ENCODE measurements at places on chromosomes 7 and 10.
A peak's percentile ranks its signal among the peaks of the same experiment; 100 is the strongest.

GRCh38 chr7:135943134-135943879, 33.9 kb downstream of the MTPN start:
- DNase-seq = no peak

DNA sequence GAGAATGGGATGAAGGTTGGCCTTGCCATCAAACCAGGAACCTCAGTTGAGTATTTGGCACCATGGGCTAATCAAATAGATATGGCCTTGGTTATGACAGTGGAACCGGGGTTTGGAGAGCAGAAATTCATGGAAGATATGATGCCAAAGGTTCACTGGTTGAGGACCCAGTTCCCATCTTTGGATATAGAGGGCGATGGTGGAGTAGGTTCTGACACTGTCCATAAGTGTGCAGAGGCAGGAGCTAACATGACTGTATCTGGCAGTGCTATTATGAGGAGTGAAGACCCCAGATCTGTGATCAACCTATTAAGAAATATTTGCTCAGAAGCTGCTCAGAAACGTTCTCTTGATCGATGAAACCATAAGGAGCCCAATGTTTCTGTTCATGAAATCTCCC, 637 bp downstream of the RPEL1 start:
- no peak for DNase-seq

DNA sequence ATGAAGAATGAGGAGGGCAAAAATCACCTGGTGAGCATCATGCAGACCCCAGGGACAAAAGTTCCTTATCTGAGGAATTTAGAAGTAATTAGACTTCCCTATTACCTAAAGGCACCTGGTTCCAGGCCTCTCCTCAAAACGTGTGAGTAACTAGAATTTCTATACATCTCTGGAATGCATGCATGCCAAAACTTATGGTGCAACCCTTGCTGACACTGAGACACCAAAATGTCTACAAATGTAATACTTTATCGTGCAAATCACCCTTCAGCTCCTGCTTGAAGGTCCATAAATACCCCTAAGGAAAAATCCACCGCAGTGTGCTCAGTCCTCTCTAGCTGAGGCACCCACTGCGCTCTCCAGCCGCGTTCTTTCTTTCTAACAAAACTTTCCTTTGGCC, 84.2 kb downstream of the PAXIP1 start:
- no peak for DNase-seq

GRCh38 chr10:131202990-131203389, 108.5 kb downstream of the TCERG1L start:
- DNase-seq = no peak

- no peak for DNase-seq
These were observed 8.2 kb upstream of the RET start for GRCh38 chr10:43068471-43069210.

- DNase-seq = no peak
These were observed 927 bp upstream of the MKX start for GRCh38 chr10:27746397-27747095.

GRCh38 chr7:471866-472639, 47.6 kb downstream of the PDGFA start:
- DNase-seq = no peak

- DNase-seq = no peak
These were observed 10.1 kb upstream of the PON1 start for GRCh38 chr7:95334447-95334846.

DNA sequence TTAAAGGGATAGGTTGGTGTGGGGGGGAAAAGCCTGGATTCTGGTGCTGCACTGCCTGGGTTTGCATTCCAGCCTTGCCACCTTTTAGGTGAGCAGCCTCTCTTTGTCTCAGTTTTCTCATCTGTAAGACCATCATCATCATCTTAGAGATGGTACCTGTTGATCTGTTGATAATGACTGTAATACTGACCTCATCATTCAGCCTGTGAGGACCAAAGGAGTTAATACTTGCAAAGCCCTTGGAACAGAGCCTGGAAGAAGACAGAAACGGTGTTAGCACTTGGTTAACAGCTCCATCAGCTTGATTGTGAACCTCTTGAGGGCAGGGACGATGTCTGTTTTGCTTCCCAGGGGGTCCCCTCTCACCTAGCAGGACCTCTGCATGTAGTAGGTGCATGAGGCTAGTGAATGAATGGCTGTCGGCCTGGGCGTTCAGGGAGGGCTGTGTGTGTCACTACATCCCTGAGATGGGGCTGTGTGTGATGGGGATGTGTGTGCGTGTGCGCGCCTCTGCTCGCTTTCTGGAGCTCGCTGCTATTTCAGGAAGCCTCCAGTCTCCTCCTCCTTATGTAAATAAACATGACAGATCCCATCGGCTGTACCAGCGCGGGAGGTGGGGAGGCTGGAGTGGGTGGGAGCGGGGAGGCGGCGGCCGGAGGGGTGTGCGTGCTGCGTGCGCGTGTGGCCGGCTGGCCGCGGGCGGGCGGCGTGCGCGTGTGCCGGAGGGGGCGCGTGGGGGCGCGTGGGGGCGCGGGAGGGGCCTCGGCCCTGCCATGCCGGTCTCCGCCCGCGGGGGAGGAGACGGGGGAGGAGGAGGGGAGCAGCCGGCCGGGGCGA, 61.2 kb downstream of the NEURL1 start:
- peak; percentile 49 for DNase-seq

- no peak for DNase-seq
These were observed 21.5 kb downstream of the CHST3 start for GRCh38 chr10:71985542-71986250.

GRCh38 chr10:13908475-13908874, 321.7 kb downstream of the PRPF18 start:
- DNase-seq = no peak

DNA sequence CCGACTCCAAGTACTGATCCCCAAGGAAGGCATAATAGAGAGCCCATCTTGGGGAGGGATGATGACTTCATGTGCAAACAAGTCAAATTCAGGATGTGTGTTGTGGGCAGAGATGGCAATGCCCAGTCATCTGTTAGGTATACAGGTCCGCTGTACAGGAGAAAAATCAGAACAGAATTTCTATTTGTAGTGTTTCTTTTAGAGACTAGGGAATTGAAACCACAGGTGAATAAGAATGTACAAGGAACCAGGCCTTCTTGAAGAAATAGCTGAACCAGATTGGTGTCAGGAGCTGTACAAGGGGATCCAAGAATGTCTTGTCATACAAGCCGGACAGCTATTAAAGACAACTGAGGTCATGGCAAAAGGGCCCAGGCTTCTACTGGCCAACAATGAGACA, 147.9 kb downstream of the PFKFB3 start:
- no peak for DNase-seq

DNA sequence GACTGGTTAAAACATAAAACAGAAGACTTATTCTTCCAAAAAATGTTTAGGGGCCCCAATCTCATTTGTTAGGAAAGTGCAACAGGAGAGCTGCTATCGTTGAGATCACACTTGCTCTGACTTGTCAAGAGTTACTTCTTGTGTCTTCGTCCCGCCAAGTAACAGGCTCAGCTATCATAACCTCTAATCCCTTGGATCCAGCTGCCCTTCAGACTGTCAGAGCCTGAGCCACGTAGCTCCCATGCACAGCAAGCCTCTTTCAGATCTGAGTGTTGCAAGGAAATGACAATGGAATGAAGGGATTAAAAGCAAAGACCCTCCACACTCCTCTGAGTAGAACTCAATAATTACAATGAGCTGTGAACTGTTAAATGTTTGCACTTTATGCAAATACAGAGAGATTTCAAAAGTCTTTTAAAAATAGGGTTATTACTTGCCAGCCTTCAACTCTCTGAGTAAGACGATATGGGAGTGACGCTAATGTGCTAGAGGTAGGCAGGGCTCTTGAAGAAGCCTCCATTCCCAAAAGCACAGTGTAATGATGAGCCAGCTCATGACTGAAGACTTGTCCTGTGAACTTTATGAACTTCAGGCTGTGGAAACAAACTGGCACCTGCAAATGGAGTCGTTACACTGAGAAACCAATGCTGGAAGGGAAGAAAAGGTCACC, 28.4 kb upstream of the CDK13 start:
- no peak for DNase-seq

- no peak for DNase-seq
These were observed 58.5 kb upstream of the DNAJB6 start for GRCh38 chr7:157278167-157278790.

- DNase-seq = no peak
These were observed 191.4 kb downstream of the EBF3 start for GRCh38 chr10:129772468-129773358.

DNA sequence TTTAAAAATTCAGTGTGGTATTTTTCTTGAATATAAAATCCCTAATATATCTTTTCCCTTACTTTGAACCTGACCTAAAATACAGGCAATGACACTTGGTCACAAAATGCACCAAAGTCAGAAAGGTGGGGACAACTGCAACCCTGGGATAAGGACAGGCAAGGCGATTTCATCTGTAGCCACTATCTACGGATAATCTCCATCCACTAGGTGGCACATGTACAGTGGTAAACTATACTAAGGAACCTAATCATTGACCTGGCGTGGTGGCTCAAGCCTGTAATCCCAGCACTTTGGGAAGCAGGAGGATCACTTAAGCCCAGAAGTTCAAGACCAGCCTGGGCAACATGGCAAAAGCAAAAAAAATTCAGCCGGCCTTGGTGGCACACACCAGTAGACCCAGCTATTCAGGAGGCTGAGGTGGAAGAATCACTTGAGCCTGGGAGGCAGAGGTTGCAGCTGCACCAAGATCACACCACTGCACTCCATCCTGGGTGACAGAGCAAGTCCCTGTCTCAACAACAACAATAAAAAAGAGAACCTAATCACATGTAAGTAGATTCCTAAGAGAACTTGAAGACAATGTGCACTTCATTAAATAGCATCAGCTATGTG, 98.9 kb downstream of the KMT2C start:
- no peak for DNase-seq

DNA sequence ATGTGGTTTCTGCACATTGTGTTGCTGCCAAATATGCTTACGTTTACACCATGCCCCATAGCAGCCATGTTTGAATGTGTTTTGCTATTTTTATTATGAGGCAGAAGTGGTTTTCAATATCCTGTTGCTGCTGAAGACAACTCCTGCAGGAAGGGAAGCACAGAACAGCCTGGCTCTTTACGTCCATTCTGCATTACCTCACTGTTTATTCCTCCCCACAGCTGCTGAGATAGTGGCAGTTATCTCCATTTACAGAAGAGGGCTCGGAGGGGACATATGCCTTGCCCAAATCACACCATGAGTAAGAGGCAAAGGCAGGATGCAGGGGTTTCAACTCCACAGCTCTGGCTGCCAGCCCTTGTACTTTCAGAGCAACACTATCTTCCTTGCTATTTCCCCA, 35.3 kb downstream of the PLPP4 start:
- DNase-seq = no peak

- no peak for DNase-seq
These were observed 256.9 kb downstream of the ABCA13 start for GRCh38 chr7:48428091-48428684.

GRCh38 chr10:103564776-103565520, 71.4 kb downstream of the NEURL1 start:
- no peak for DNase-seq

DNA sequence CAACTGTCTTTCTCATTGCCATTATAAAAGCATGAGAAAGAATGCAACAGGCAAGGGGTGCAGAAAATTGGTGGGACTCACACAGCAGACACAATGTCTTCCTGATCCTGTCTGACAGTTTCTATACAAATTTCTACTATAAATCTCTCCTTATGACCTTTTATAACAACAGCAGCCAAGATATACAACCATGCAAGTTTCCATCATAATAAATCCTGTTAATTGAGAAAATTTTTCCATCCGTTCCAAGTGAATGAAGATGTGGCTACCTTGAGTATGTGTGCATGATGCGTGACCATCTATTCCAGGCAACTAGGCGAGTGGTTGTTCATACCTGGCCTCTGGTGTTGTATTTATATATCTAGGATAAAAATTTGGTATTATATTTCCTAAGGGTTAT, 216.7 kb downstream of the BBS9 start:
- no peak for DNase-seq

DNA sequence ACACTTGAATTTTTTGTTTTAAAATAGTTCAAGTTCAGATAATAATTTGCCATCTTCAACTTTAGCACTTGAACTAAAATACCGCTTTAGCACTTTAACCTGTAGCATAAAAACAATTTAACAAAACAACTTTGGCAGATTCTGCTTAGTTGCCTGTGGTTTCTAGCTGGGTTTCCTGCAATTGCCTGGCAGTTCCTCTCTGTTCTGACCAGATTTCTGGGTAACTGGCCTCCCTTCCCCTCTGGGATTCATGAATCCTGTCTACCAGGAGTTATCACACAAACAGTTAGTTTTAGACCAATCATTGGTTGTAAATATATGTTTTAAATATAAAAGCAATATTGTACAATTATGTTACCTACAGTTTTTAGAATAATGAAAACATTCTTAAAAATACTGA, 89.8 kb upstream of the HDAC9 start:
- DNase-seq = no peak

DNA sequence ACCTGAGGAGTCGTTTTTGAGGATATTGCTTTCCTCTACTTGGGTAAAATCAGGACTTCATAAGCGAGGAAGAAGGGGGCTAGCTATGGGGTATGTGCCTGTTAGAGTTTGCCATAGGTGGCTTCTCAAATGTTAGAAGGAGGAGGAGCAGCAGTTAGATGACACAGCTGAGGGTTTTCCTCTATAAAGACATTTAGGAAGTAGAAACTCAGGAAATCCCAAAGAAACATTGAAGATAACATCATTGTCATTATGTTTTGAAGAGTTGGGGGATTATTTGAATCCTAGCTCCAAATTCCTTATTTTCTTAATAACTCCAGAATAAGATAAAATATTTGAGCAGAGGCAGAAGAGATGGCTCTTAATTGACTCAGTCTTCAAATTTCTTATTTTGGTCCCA, 58.9 kb upstream of the CC2D2B start:
- DNase-seq = no peak

DNA sequence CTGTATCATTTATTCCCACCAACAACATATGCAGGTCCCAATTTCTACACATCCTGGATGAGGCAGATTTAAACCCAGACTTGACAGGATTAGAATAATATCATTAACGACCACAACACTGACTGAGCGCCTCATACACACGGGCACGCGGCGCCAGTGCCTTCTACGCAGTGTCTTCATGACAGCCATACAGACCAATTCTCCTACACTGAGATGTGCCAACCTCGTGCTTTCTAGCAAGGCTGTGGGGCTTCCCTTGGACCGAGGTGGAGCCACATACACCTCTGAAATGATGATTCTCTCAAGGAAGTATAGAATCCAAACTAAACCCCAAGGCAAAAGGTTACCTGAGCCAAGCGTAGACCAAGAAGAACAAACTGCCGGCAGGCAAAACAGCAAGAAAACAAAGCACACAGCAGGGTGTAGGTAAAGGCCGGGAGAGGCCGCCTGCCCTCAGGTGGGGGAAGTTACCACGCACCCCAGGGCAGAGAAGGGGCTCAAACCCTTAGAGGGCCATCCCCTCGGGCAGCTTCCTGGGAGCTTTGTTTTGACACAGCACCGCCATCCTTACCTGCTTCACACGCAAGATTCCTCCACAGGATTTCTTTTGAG, 75.8 kb downstream of the DLG5 start:
- no peak for DNase-seq

DNA sequence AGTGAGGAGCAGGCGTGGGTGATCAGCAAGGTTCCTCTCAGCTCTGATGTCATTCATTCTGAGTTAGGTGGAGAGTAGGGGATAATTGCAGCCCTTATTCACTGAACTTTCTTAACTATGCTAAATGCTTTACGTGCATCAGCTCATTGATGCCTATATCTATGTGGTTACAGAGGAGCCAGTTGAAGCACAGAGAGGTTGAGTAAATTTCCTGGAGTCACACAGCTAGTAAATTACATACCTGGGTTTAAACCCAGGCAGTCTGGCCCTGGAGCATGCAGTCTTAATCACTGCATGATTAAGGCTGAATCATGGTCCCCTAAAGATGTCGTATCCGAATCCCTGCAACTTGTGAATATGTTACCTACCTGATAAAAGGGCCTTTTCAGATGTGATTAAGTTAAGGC, 99.6 kb downstream of the GRK5 start:
- no peak for DNase-seq

All from NCI-H2107 (cell line).